ENCODE measurements at places on chromosomes 6 and 20.

DNA sequence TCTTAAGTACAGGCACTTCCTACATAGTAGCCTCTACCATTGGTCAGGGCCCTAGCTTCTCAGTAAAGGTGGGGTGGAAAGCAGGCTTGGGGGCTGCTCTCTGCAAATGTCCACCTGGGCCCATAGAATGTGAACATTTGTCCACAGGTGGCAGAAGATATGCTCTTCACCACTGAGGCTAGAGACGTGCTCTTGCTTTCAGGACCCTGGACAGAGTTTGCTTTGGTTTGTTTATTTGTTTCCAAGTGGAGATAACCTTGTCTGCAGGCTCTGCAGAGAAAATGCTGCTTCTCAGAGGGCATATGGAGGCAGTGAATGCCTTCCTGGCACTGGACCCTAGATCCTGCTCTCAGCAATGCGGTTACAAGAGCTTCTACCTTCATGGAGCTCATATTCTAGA is 129.0 kb downstream of the F13A1 start:
- DNase-seq, result no peak

GRCh38 chr20:57834306-57835073 is 124.7 kb upstream of the PMEPA1 start:
- DNase-seq, result no peak

GRCh38 chr6:160132776-160133338 is 11.2 kb downstream of the SLC22A1 start:
- DNase-seq, result peak; percentile 20

DNA sequence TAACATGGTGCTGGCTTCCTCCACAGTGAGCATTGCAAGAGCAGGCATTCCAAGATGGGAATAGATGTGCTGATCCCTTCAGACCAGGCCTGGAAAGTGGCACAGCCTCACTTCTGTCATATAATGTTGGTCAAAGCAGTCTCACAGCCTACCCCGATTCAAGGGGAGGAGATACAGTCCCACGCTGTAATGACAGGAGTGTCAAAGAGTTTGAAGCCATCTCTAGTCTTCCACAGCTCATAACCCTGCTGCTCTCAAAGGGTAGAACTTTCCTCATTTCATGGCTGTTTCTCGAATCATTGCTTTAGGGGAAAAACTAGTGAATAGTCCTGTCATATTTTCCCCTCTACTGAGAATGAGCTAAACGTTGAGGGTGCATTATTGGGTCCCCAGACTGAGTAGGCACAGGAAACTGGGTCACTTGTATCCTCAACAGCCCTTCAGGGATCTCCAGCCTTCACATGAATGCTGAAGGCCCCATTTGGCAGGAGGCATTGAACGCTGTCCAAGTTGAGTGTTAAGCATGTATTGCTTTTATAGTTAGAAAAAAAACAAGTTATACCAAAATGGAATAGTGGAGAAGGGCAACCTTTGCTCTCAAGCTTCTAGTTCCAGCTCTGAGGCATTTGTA is 27.3 kb downstream of the DTD1 start:
- DNase-seq, result no peak

DNA sequence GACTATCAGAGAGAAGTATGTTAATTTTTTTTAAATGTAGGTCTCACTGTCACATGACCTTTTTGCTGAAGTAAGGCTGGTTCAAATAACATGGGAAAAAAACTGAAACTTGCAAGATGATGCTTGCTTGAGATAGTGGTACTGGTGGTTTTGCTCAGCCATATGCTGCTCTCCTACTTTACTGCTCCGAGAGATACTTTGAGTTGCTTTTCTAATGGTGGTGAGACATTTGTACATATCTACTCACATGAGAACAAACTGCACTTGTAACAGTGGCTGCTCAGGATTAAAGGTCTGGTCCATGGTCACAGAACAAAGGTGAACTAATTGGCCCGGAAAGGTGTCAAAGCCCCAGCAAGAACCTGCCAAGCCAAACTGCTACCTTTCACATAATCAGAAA is 106.2 kb upstream of the BEND3 start:
- no peak for DNase-seq

DNA sequence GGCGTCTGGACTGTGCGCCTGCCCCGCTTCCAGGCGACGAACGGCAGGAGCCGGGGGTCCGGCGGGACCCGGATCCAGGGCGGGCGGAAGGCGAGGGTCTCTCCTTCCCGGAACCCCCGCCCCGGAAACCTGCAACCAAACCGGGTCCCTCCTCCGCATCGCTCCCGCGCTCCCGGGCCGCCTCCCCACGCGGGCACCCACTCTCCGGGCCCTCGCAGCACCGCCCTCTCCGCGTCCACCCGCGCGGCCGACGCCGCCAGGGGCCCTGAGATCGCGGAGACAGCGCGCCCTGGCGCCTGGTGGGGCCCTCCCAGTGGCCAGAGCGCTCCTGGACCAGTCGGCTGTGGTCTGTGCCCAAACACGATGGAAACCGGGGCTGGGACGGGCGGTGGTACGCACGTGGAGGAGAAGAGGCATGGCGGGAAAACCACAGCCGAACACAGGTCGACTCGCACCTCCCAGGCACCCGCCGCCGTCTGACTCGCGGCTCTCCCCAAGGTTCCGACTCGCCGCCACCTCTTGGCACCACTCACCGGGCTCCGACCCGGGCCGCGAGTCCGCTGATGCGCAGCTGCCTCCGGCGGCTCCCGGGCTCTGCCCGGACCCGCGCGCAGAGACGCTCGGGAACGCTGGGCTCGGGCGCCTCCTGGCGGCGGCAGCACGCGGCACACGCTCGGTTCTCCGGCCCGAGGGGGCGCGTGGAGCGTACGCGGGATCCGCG is 7.9 kb downstream of the NKX2-2 start:
- peak; percentile 23 for DNase-seq

GRCh38 chr6:134373993-134374392 is 56.1 kb upstream of the SGK1 start:
- peak; percentile 32 for DNase-seq

- DNase-seq, result no peak
Observed at GRCh38 chr6:6709106-6709505, 120.6 kb downstream of the LY86 start.

DNA sequence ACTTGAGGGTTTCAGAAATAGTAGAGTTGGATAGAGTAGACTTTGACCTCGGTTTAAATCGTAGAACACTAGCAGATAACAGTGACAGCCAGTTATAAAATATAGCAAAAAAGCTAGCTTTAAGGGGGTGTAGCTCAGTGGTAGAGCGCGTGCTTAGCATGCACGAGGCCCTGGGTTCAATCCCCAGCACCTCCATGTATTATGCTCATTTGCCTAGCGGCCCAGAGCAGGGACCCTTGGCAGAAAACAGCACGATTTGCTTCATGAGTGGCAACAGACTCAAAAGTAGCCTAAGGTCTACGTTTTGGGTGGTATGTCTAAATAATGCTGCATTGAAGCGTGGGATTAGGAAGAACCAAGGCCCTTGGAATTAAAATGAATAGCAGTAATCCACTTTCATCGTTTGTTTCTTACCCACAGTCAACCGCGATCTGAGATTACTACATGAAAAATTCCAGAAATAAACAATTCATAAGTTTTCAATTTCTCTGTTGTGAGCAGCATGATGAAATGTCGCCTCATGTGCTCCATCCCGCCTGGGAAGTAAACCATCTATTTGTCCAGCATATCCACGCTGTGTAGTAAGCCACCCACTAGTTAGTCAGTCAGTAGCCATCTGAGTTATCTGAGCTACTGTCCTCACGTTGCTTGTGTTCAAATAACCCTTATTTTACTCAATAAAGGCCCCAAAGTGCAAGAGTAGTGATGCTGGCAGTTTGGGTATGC is 184.9 kb downstream of the GPX5 start:
- DNase-seq, result no peak

- DNase-seq, result no peak
Observed at GRCh38 chr6:54719131-54719530, 127.4 kb upstream of the FAM83B start.

DNA sequence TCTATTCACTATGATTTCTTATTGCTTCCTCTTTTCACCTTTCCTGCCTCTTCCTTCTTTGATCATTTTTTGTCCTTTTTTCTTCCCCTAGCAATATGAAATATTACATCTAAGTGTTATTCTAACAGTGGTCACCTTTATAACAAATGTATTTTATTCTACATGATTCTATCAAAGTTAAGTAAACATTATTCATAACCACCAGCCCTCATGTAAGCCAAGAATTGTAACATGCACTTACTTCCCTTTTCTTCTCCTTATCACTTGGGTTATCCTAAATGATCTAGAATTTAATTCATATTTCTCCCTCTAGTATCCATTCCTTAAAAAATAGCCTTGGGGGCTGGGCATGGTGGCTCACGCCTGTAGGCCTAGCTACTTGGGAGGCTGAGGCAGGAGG is 88.3 kb upstream of the SLC22A23 start:
- DNase-seq, result no peak

GRCh38 chr6:130903602-130904001 is 76.4 kb downstream of the SMLR1 start:
- no peak for DNase-seq

DNA sequence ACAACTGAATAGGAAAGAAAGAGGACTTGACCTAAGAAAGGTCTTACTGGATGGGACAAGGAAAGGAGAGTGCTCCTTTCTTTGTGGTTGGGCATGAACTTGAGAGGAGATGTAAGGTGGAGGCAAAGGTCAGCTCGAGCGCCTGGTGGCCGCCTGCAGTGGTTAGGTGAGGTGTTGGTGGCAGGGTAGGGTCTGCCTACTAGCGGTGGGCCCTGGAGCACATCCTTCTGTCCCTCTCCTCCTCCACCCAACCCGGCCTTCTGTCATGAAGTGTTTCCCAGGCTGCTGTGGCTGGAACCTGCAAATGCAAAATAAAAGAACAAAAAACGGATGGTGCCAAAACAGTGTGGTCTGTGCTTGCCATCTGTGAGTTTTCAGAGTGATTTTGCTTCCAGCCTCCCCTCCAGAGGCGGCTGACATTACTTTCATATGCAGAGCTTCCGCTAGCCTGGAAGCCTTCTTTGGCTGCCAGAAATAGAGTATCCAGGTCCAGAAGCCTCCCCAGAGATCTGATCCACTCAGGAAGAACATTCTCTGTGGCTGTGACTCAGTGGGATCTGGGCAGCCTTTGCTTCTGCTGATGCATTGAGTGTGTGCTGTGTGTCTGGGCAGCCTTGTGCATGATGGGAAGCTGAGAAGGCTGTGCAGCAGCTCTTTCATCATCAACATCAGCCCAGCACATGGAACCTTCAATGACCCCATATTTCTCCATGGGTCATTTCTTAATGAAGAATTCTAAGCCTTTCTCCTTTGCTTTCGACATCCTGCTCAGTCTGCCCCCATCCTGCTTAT is 79.8 kb upstream of the FAM184A start:
- peak; percentile 29 for DNase-seq

DNA sequence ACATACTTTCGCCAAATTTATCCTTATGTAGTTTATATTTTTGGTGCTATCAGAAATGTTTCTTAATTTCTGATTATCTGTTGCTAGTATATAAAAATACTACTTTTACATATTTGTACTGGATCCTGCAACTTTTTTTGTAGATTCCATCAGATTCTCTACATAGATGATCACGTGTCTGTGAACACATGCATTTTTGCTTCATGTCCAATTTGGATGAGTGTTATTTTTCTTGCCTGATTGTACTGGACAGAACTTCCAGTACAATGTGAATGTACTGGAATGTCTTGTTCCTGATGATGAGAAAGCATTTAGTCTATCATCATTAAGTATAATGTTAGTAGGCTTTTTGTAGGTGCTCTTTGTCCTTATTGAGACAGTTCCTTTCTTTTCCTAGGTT is 25.0 kb upstream of the SSR1 start:
- DNase-seq, result no peak

DNA sequence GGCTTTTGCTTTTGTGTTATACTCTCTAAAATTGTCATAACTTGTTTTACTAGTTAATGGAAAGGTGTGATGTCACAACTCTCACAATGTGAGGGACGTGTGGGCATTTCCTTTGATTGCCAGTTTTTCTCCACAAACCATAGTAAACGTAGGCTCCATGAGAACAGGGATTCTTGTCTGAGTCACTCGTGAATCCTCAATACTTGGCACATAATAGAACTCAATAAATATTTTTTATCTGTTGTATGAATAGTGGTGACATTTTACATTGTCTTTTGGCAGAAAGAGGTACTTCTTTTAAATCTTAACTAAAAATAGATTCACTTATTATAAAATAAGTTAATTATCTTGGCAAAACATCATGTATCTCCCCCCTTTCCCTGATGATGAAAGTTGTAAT is 69.0 kb upstream of the CNKSR3 start:
- no peak for DNase-seq

- DNase-seq, result no peak
Observed at GRCh38 chr20:57902473-57902872, 192.7 kb upstream of the PMEPA1 start.

DNA sequence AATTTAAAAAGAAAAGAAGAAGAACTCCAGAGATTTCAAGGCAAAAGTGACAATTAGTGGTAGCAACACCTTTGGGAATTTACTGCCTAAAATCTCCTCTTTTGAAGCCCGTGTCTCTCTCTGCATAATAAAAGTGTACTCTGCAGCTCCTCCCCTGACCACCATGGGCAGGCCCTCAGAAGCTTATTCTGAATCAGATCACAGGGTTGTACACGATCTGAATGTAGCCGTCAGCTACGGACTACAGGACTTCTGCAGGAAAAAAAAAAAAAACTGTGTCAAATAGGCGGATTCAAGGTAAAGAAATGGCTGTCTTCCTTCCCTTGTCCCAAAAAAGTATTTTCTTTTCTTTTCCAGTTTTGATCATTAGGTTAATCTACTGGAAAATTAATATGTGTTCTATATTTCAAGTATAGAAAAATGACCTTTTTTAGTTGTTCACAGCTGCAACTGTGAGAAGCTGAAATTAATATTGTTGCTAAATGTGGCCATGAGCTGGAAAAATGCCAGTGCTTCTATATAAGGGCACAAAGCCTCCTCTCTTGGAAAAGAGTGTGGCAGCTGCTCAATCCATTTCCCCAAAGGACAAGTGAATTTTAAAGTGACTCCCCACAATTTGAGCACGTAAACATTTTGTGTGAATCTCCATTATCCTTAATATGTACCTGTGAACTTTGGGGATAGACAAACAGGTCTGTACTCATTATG is 397.4 kb downstream of the C6orf118 start:
- DNase-seq, result no peak

- no peak for DNase-seq
Observed at GRCh38 chr6:110408901-110409300, 6.5 kb downstream of the DDO start.

GRCh38 chr20:50246367-50247195 is 56.0 kb downstream of the CEBPB start:
- DNase-seq, result no peak

- no peak for DNase-seq
Observed at GRCh38 chr6:19413323-19413722, 423.8 kb upstream of the ID4 start.

DNA sequence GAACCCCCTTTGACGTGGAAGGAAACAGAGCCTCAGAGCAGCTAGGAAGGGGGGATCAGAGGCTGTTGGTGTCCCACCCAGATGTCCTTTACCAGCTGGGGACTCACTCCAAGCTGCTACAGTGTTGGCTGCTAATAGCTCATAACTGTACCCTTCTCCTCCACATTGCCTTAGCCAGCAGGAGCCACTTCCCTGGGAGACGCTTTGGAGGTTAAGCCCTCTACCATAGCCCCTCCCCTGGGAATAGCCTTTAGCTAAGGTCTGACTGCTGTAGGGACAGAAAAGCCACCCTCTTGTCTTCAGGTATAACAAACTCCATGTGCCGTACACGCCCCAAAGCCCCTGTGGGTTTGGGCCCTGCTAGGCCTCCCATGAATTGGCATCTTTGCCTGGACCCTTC is 238.6 kb downstream of the LRFN2 start:
- DNase-seq, result no peak

GRCh38 chr20:24488800-24489175 is 19.4 kb downstream of the SYNDIG1 start:
- no peak for DNase-seq

Measured in CD14-positive monocyte (primary cell).